ENCODE measurements at places on chromosomes 4 and X.

DNA sequence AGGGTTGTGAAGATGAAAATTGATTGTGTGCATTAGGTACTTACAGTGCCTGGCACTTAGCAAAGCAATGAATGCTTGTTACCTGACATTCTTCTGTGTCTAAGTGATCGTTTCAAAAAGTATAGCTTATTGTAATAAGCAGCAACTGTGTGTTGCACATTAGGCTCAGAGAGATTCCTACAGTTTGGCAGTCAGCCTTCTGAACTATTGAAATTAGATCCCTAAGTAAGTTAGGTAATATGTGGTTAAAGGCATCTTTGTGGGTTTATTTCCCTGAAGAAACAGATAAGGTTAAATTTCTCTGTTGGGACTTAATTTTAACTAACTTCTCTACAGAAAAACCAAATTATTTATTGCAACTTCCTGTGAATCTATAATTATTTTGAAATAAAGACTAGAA, 93.4 kb downstream of the REPS2 start:
- no peak for DNase-seq

GRCh38 chrX:150339736-150340135, 23.4 kb upstream of the MAMLD1 start:
- no peak for DNase-seq

GRCh38 chrX:130094696-130095095, 15.6 kb downstream of the ELF4 start:
- DNase-seq = no peak

- no peak for DNase-seq
Measured at GRCh38 chrX:153455571-153455970, 9.7 kb upstream of the TREX2 start.

DNA sequence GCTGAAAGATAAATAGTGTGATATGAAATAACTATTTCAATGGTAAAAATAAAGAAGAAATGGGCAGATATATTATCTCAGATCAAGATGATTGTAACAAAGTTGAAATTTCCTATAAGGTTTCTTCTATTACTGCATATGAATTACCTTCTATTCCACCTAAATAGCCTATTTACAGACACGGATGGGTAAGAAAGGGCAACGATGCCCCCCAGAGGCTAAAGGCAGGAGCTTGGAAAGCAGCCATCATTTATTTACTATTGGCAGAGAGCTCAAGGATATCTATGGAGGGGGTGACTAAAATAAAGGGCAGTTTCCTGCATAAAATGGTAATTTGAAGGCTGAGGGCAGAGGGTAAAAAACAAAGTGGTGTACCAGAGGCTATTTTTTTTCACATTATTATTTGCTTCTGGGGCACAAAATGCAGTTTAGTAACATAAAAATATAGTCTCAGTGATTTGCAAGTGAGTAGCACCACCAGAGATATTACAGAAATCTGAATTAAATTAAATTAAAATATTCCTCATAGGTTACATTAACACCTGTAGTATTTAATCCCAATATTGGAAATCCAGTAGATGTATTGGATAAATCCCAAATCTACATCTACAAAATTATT, 123.1 kb downstream of the BTC start:
- peak; percentile 2 for DNase-seq

DNA sequence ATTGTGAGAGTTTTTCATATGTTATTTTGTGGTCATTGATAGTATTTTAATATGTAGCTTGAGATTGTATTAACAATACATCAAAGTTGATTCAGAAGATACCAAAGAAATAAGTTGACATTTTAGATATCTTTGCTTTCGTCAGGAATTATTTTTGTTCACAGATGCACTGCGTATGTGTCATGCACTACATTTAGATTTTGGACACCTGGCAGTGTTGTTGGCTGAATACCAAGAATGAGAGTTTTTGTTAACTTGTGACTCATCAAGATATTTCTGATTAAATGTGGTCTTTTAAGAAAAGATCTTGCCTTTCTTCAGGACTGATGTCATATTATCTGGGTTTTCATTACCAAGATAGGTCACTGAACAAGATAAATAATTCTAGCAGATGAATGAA, 633.4 kb downstream of the CENPC start:
- no peak for DNase-seq

DNA sequence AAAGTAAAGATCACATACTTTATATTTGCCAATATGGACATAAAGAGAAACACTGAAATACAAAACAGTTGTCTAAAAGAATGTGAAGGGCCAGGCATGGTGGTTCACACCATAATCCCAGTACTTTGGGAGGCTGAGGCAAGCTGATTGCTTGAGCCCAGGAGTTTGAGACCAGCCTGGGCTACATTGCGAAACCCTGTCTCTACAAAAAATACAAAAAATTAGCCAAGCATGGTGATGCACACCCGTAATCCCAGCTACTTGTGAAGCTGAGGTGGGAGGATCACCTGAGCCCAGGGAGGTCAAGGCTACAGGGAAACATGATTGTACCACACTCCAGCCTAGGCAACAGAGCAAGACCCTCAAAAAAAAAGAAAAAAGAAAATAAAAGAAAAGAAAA, 11.8 kb downstream of the RBM47 start:
- DNase-seq = no peak

GRCh38 chr4:141121768-141122454, 11.4 kb downstream of the RNF150 start:
- no peak for DNase-seq

DNA sequence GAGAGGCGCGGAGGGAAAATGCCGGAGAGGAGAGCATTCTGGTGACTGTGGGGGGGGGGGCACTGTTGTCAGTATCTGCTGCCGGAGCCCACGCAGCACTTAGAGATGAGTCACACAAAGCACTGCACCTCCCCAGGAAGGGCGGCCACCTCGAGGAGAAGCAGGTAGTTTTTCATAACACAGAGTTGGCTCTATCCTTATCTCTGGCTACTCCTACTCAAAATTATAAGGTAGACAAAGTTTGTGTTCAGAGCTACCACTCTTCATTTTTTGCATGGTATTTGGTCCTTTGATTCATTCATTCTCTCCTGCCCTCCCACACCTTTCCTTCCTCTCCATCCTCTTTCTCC, 76.2 kb upstream of the SCOC start:
- no peak for DNase-seq

- no peak for DNase-seq
Measured at GRCh38 chrX:41556958-41557357, 109.8 kb downstream of the NYX start.

- no peak for DNase-seq
Measured at GRCh38 chr4:113469023-113469390, 292.5 kb downstream of the CAMK2D start.

GRCh38 chr4:26474551-26474950, 15.7 kb downstream of the CCKAR start:
- DNase-seq = no peak

DNA sequence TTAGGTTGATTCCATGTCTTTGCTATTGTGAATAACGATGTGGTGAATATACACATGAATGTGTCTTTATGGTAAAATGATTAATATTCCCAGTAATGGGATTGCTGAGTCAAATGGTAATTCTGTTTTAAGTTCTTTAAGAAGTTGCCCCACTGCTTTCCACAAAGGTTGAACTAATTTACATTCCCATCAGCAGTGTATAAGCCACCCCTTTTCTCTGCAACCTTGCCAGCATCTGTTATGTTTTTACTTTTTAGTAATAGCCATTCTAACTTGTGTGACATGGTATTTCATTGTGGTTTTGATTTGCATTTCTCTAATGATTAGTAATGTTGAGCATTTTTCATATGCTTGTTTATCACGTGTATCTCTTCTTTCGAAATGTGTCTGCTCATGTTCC, 503.3 kb downstream of the PCDH18 start:
- no peak for DNase-seq

DNA sequence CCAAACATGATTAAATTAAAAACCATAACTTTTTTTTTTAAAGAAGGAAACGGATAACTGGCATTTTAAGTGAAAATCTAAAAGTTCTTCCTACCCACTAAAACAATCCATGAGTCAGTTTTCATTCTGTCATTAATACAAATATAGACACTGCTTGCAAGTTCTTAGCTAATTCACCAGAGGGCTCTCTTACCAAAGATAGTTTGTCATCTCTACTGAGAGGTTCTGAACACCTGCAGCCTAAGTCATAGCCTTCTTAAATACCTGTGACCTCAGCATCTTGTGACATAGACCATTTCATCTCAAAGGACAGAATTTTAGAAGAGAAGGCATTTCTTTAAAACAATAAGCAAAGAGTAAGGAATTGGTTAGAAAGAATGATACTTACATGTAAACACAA, 65.3 kb upstream of the FAM120C start:
- no peak for DNase-seq

- no peak for DNase-seq
Measured at GRCh38 chrX:45424326-45424725, 223.7 kb upstream of the DIPK2B start.

DNA sequence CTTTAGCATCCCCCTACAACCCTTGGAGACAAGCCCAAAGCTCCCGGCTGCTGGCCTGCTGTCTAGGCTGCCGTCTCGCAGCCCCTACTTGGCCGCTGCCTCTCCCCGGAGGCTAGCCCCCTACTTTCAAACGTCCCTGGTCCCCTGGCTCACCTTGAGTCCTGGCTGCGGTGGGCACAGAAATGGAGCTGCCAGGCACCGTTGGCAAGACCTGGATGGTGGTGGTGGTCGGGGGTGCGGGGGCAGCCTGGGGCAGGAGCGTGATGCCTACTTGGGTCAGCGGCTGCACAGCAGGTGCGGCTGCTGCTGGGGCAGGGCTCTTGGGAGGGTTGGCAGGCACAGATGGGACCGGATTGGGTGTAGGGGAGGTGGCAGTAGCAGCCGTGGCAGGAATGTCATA, 12.0 kb downstream of the HCFC1 start:
- no peak for DNase-seq

DNA sequence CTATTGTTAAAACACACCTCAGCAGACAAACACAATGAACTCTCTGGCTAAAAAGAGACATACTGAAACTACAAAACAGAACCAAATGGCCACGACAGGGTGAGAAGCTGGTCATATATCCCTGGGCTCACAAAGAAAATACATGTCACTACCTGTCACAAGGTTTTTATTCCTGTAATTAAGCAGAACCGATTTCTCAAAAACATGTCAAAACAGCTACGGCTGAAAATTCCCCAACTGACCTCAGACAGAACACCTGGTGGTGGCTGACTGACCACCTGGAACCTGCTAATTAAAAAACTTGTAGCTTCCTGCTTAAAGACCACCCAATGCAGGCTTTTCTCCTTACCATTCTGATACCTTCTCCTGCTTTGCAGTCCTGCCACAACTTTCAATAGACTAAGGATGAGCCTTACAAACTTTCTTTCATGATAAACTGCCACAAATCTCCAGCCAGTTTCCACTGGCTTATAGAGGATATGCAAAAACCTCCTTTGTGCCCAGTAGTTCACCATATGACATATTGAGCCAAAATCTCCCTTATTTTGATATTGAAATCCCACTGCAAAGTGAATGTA, 571.9 kb downstream of the SPOCK3 start:
- DNase-seq = no peak

DNA sequence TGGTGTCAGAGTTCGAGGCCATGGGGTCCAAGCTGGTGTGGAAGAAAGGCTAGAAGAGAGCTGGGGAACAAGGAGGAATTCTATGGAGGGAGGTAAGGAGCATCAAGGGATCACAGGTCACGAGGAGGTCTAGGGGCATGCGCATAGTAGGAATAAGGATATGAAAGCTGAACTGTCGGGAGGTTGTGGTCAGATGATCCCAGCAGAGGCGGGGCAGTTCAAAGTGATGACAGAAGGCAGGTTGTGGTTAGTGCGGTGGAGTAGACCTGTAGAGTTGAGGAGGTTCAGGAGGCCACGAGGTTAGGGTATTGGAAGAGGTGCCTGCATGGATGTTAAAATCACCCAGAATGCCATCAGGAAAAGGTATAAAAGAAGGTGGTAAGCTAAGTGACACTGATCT, 156.3 kb downstream of the TMEM164 start:
- no peak for DNase-seq

DNA sequence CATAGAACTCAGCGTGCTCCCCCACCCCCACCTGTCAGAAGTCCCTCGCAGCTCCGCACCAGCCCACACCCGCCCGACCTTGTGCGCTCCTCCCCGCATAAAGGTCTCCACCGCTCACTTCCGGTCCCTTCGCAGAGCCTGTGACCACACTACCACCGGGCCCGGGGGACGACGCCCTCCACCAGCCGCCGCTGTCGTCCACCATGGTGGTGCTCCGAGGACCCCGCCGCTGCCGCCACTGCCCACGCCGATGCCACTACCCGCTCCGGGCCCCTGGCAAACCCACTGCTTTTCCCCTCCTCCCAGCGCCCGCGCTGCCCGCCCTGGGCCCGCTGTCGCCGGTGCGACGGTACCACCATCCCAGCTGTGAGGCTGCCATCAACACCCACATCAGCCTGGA, 79.8 kb upstream of the LANCL3 start:
- no peak for DNase-seq

DNA sequence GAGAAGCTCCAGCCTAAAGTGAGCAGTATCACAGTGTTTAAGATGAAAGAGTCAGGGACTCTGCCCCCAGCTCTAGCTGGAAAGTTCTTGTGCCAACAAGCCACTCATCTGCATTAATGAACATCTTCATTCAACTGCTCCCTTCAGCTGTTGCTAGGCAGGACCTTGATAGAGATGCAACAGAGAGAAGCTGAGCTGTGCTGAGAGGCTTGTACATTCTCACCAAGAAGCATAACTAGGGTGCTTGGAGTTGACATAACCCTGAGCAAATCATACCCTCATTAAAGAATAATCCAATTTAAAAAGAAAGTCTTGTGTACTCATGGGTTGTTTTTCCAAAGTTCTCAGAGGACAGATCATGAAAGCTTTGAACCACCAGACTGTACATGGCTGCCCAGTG, 63.2 kb downstream of the ATXN3L start:
- no peak for DNase-seq

DNA sequence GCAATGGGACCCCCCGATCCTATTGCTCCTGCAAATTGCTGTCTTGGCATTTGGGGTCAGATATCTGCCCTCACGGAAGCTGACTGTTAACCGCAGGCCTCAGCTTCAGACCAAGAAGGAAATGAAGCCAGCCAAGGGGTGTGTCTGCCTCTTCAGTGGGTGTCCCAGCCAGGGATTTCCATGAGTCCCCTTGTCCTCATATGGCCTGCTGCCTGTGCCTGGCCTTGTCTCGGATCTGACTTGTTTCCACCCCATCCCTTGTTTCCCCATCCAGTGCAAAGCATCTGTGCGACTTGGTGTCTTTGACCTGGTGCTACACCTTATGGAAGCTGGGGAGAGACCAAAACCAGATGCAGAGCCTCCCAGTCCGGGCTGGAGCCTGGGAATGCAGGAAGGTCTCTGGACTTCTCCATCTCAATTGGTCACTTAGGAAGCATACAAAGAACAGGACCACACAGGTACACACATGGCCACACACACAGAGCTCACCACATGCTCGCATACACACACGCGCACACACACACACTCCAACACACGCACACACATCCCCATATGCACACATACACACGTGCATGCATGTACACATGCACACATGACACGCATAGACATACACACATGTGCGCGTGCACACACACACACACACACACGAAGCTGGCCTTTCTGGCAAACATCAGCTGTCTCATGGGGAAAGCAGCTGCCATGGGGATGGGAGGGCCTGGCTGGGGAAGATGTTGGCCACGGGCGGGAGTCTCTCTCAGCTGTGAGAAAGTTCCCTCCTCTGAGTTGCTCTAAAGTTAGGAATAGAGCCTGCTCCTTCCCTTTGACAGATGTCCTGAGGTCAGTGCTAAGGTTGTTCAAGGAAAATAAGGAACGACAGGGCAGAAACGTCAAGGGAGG, 65.5 kb downstream of the CRMP1 start:
- no peak for DNase-seq

- peak; percentile 17 for DNase-seq
Measured at GRCh38 chrX:136909706-136910564, 29.4 kb upstream of the RBMX start.

- no peak for DNase-seq
Measured at GRCh38 chrX:13487731-13488505, 81.5 kb upstream of the EGFL6 start.
